Mesendoderm (in vitro differentiated cells): ENCODE measurements at places on chromosomes 2 and 18.

DNA sequence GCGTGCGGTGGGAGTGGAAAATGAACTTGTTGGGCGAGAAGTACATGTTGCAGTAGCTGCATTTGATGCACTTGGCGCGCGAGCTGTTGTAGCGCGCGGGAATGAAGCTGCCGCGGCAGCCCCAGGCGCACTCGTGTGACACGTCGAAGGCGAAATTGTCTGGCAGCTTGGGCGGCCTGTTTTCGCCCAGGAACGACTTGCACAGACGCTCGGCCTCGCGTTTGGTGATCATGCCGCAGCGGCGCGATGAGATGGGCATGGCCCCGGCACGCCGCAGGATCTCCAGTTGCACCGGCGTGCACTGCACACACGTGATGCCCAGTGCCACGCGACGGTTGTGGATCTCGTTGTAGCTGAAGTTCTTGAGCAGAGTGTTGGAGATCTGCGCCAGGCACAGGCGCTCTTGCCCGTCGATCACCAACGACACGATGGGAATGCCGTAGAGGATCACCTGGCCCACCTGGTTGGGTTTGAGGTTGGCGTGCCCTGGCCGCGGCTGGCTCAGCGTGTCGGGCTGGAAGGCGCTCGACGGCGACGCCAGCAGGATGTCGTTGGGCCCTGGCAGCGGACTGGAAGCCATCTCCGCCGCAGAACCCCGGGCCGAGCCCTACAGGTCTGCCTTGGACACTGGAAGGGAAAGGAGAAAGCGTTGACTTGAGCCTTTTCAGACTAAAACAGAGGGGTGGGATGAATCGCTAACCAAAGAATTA is 2.7 kb downstream of the SKOR2 start:
- DNase-seq = no peak

- DNase-seq = no peak
Observed at GRCh38 chr2:195406886-195407603, 250.0 kb upstream of the SLC39A10 start.

DNA sequence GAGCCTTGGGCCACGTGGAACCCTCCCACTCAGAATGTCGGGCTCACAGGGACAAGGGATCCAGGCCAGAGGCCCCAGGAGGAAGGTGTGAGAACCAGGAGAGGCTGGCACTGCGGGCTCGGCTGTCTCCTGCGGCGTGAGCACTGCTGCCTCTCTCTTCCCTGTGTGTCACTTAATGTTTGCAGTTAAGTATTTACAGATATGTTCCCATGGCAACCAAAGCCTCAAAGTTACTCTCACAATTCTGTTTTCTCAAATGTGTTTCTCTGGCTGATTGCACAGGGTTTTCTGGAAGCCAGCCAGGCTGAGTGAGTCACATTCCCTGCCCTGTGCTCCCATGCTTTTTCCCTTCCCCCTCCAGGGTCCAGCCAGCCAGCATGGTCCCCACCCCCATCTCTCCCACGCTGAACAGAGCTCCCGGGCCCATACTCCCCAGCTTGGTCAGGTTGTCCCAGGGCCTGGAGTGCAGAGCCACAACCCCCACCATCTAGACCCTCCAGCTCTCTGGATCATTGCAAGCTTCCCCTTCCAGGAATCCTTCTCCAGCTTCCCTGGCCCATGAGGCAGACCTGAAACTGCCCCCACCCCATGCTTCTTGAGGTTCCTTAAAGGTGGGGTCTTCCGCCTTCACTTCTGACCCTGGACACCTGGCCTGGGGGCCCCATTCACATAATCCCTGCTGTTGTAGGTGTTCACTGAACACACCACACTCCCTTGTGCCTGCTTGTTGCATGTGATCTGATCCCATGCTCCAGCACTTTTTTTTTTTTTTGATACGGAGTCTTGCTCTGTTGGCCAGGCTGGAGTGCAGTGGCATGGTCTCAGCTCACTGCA is 265.9 kb downstream of the CELF4 start:
- peak; percentile 56 for DNase-seq

- DNase-seq = no peak
Observed at GRCh38 chr2:60354713-60355112, 198.7 kb downstream of the BCL11A start.

DNA sequence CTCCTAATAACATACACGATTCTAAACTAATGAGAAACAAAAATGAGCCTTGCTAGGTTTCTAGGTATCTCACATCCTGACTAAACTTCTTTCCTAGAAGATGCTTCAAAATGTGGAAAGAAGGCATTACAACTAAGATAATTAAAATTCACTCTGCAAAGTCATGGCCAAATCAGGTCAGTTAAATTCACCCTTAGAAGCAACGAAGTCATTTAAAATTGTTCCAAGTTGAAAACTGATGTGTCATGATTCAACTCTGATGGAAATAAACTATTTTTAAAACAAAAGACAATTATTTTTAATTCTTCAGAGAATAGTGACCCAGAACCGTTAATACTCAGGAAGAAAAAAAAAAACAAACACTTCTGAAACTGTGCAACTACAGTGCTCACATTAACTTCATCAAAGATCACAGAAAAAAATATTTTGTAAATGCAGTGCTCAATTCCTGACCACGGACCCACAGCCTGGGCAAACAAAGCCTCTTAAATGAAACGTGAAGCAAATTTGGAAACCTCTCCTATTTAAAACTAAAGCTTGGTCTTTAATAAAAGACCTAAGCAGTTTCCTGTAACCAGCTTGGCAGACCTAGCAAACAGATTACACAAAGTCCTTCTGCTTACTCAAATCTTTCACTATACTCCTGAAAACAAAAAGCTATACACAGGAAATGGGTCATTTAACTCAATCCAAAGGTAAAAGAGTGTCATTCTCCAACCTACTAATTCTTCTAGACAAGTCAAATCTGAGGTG is 39.0 kb downstream of the CHN1 start:
- peak; percentile 37 for DNase-seq

DNA sequence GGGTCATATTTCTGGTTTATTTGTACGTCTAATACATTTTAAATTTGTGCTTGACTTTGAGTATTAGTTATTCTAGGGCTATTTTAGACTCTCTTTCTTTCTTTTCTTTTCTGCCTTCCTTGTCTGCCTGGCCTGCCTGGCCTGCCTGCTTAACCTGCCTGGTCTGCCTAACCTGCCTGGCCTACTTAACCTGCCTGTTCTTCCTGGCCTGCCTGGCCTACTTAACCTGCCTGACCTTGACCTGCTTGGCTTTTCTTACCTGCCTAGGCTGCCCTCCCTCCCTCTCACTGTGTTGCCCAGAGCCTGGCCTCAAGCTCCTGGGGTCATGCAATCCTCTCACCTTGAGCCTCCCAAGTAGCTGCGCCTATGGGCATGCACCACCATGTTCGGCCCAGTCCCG is 83.7 kb downstream of the PMAIP1 start:
- no peak for DNase-seq

DNA sequence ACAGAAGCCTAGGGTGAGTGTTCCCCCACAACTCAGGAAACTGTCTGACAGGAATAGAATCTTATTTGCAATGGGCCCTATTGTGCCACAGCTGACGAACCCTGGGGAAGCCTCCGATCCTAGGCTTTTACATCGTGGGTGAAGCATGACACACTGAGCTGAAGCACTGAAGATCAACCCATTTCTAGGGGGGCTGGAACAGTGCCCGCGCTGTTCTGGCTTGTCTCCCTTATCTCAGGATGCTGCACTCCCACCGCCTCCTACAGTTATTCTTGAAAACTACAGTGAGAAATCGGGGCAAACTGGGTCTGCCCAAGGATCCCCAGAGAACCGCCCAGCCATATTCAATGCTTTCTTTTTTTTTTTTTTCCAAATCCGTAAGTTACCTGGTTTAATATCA is 41.1 kb downstream of the NETO1 start:
- peak; percentile 25 for DNase-seq

GRCh38 chr2:188647430-188648070 is 326.6 kb upstream of the COL3A1 start:
- no peak for DNase-seq

DNA sequence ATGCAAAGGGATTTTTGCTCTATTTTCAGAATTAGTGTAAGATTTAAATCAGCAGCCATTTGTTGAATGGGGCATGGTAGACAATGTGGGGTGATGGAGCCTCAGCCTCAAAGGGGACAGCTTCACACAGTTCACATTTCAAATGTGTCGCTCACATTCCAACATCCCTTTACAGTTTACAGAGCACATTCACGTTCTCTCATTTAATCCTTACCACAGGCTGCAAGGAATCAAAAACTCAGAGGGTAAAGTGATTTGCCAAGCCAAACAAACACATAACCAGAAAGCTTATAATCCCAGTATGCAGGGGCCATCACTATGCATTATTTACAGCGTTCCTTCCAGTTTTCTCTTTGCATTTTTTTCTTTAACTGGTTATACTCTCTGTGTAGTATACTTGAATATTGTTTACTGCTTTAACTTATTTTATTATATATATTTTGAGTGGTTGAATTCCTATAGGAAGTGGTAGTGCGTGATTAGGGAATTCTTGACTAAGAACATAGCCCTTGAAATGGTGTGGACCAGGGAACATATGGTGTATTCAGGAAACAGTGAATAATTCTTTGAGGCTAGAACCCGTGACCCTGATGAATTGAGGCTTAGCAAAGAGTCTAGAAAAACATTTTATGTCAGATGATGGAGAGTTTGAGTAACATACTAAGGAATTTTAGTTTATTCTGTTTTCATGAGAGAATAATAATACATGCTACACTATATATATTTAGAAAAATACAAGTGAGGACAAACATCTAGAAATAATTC is 18.1 kb upstream of the TAF1B start:
- DNase-seq = no peak

- DNase-seq = peak; percentile 97
Observed at GRCh38 chr2:37389989-37390765, 45.7 kb downstream of the QPCT start.

DNA sequence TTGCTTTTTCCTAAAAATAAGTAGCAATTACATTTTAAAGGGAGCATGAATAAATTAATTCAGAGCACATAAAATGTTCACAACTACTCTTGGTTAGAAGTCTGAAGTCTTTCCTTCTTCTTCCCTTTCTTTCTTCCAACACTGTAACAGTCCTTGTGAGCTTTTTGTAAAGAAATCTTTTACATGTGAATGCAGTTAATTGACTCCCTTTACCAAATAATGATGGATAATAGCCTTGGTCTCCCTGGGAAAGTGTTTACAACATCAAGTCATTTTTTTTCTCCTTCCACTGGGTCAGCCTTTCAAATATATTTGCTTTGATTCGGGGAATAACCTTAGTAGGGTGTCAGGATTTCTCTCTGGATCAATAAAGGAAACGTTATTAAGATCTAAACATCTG is 39.1 kb downstream of the CALCRL start:
- no peak for DNase-seq

- no peak for DNase-seq
Observed at GRCh38 chr2:190759749-190760213, 110.9 kb downstream of the NAB1 start.

GRCh38 chr2:45825001-45825651 is 173.7 kb downstream of the PRKCE start:
- DNase-seq = peak; percentile 44

DNA sequence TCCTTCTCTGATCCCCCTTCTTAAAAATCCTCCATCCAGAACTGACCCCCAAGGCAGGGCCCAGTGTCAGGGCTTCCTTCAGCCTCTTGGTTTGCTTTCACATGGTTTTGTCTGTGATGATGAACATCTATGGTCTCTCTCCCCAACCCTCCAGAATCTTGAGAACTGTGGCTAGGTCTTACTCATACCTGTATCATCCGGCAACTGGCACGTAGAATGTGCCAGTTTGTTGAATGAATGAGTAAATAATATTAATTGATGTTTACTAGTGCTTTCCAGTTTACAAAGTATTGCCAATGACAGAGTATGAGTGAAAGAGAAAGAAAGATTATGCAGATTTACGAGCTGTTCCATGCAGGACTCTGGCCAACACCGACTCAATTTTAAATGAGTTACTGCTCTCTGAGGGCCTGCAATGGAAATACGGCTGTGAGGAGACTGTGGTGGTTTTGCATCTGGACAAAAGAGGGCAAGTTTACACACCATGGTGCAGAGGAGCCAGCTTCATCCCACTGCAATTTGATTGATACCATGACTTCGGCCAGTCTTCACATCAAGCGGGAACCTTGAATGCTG is 29.9 kb upstream of the TRIB2 start:
- no peak for DNase-seq

DNA sequence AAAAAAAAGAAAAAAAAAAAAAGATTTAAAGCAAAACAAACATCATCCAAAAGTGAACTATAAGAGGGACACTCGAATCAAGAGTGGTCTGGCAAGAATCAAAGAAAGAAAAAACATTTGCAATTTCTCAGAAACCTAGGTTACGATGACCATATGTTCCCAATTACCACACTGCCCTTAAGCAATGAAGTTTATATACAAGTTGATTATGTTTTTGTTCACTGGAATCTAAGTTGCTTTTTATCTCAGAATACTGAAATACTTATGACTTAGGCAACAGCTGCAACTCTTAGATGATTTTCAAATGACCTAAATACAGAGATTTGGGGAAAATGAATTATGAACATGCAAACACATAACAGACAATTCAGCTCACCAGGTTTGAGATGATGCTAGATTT is 597.1 kb upstream of the CHAC2 start:
- DNase-seq = no peak

- DNase-seq = no peak
Observed at GRCh38 chr2:30690126-30690561, 117.1 kb downstream of the CAPN13 start.

DNA sequence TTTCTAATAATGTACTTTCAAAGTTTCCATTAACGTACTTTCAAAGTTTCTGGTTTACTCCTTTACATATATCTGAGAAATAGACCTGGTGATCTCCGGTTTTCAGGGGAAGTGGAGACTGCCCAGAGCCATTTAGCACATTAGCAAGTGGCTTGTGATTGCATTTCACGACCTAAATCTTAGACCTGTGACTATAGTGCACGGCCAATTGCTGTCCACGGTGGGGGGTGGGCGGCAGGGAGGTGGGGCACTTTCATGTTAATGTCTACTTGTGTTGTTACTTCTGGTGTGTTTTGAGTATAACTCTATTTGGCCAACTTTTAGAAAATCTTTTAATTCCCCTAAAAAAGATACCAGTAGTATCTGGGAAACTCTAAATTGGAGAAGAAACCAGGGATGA is 11.3 kb downstream of the GATA6 start:
- DNase-seq = no peak

- no peak for DNase-seq
Observed at GRCh38 chr2:131827481-131828163, 299.9 kb downstream of the CCDC74A start.

- peak; percentile 36 for DNase-seq
Observed at GRCh38 chr2:109386004-109386695, 227.6 kb downstream of the SEPTIN10 start.

- no peak for DNase-seq
Observed at GRCh38 chr2:219056896-219057708, 3.6 kb downstream of the IHH start.

GRCh38 chr2:233430081-233430480 is 75.8 kb downstream of the DGKD start:
- DNase-seq = no peak

- no peak for DNase-seq
Observed at GRCh38 chr18:5772306-5773105, 122.8 kb downstream of the TMEM200C start.

GRCh38 chr2:44510246-44510645 is 148.5 kb downstream of the CAMKMT start:
- no peak for DNase-seq

DNA sequence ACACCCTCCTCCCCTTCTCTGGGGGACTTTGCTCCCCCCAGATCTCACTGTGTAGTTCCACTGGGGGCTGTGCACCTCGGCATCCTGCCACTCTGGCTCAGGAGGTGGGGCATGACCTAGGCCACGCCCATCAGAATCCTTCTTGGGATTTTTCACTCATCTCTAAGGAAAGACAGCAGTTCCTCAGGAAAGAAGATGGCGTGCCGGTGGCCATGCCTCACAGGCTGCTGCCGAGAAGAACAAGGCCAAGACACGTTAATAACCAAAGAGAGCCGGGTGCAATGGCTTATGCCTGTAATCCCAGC is 3.2 kb downstream of the NMUR1 start:
- peak; percentile 30 for DNase-seq
